ENCODE measurements at places on chromosomes 16 and 17.

- no peak for DNase-seq
These were observed 84.3 kb downstream of the BMERB1 start for GRCh38 chr16:15518381-15519351.

DNA sequence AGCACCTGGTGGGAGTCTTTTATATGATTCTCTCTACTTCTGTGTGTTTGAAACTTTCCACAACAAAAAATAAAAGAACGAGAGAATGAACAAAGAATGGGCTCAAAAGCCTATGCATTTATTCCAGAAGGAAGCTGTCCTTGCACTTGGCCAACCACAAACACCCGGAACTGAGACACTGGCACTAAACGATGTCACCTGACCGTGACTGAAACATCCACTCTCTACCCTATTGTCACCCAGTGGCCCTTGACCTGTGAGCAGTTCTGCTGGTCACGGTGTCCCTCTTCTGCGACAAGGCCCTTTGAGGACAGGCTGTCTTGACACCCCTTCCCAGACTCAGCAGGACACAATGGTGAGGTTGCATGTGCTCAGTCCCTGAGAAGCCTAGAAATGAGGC is 56.6 kb downstream of the TEKT5 start:
- DNase-seq = no peak

DNA sequence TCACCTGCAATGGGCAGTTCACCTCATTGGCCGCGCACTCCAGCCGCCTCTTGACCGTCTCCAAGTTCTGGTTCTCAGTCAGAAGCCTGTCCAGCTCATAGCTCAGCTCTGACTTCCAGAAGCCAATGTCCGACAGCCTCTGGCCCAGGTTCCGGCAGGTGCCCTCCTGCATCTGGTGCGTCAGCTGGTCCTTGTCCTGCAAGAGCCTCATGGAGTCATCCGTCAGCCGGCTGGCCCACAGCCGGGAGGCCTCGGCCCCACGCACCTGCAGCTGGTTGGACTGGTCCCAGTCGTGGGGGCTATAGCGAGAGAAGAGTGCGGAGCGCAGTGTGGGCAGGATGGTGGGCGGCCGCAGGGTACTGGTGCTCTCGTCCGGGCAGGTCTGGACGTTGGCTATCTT is 424 bp downstream of the TEKT5 start:
- DNase-seq = no peak

DNA sequence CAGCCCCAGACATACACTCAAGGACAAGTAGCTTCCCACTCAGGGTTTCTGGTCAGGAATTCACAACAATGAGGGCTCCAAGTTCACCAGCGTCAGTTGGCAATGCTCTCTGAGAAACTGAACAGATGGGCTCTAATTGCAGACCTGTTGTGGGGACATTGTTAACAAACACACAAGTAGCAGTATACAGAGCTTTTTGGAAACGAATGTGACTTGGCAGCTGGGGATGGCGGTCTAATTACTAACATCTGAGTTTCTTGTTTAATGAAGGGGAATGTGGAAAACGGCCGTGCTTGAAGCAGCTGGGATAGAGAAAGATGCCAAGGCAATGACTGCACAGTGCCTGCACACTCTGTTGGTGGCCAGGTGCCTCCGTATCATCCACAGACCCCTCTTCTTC is 316.1 kb upstream of the IRX3 start:
- DNase-seq = no peak

DNA sequence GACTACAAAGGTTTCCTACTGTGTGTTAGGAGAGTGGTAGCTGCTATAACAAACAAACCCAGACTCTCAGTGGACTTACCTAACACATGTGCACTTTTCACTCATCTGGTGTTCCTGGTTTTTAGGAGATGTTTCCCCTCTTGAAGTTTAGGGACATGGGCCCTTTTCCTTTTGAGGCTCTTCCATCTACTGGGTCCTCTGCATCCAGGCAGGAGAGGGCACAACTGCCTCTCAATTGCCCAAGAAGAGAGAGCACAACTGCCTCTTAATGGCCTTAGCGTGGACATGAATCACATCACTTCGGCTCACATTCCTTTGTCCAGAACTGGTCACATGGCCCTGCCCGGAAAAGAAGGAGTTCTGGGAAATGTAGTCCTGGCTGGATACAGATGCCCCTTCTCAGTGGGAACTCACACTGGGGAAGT is 9.8 kb upstream of the TNRC6C start:
- no peak for DNase-seq

GRCh38 chr16:66427036-66427860 is at the start of gene BEAN1:
Gene BEAN1, plus strand, starts transcription at chr16:66427295. Its CDS starts 10,382 bp downstream, at chr16:66437677.
- no peak for DNase-seq

- peak; percentile 20 for DNase-seq
These were observed 57.3 kb downstream of the RAP1GAP2 start for GRCh38 chr17:2853283-2854142.

GRCh38 chr17:52159246-52160135 is 977 bp upstream of the CA10 start:
- no peak for DNase-seq

- DNase-seq = no peak
These were observed 67.5 kb downstream of the AMFR start for GRCh38 chr16:56357765-56358322.

GRCh38 chr16:4646773-4647643 is 22.4 kb downstream of the MGRN1 start:
- DNase-seq = no peak

- DNase-seq = peak; percentile 42
These were observed 41.1 kb upstream of the KLHDC4 start for GRCh38 chr16:87806641-87807546.

DNA sequence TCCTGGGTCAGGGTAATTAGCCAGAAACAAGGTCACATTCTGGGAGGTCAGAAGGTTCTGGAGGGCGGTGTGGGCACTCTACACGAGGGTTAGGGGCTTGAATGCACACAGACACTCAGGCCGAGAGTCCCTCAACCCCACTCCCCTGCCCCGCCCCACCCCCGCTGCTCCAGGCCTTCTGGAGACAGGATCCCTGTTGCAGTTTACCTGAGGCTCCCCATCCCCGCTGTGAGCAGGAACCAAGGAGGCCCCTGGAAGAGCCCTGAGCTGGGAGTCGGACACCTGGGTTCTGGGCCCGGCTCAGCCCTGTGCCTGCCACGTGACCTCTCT is 4.4 kb upstream of the ACTG1 start:
- no peak for DNase-seq

DNA sequence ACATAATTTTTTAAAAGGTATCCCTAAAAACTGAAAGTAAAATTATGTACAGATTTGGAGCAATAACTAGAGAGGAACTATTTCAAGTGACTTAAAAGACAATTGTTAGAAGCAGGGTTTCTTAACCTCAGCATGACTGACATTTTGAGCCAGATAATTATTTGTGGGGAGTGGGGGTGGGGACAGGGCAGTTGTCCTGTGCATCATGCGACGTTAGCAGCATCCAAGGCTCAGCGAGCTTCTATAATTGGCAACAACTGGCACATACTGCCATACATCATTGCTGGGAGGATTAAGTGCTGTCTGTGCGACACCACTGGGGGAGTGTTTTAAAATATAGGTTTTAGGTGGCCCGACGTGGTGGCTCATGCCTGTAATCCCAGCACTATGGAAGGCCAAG is 27.1 kb downstream of the GABARAPL2 start:
- no peak for DNase-seq

- DNase-seq = no peak
These were observed 67.3 kb downstream of the OR1D5 start for GRCh38 chr17:2995886-2996809.

DNA sequence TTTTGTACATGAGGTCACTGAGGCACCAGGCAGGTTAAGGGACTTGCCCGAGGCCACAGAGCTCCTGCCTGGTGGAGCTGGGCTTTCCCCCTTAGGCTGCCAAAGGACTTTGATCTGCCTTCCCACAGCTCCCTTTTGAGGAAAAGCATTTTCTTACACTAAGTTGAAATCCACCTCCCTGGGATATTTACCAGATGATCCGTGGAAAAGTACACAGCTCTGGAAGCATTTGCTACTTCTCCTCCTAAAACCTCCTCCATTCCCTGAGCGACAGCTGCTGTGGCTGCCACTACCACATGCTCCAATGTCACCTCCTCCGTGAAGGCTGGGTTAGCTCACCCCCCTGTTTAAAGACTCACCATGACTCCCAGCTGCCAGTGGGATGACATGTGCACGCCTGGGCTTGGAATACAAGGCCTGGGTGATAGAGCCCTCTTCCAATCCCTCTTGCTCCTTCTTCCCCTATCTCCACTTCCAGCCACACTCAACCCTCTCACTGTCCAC is 1.2 kb upstream of the MPRIP start:
- no peak for DNase-seq

- DNase-seq = no peak
These were observed 31.2 kb downstream of the PIMREG start for GRCh38 chr17:6475411-6475810.

DNA sequence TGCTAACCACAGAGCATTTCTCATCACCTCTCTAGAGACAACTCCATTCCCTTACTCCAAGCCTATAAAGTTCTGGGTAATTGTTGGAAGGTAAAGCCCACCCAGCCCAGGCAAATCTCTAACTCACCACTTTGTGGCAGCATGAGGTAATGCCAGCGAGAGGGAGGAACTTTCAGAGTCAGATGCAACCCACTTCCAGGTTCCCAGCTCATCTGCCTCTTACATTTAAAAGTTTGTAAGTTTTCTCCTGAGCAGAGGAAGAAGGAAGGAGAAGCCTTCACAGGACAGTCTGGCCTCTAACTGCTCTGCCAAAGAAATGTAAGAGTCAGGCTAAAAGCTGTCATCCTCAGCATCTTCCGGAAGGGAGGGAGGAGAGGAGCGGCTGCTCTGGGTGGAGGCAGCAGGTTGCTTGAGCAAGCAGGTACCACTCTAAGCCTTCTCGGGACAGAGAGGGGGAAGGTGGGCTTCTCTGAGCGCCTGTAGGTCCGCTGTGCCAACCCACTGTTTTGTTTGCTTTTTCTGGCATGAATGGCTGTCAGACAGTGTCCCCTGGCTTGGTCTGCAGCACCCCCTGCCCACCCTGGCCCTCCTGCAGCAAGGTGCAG is 1.0 kb downstream of the ZNF319 start:
- DNase-seq = no peak

- DNase-seq = peak; percentile 49
These were observed 503 bp downstream of the C16orf54 start for GRCh38 chr16:29745121-29745852.

DNA sequence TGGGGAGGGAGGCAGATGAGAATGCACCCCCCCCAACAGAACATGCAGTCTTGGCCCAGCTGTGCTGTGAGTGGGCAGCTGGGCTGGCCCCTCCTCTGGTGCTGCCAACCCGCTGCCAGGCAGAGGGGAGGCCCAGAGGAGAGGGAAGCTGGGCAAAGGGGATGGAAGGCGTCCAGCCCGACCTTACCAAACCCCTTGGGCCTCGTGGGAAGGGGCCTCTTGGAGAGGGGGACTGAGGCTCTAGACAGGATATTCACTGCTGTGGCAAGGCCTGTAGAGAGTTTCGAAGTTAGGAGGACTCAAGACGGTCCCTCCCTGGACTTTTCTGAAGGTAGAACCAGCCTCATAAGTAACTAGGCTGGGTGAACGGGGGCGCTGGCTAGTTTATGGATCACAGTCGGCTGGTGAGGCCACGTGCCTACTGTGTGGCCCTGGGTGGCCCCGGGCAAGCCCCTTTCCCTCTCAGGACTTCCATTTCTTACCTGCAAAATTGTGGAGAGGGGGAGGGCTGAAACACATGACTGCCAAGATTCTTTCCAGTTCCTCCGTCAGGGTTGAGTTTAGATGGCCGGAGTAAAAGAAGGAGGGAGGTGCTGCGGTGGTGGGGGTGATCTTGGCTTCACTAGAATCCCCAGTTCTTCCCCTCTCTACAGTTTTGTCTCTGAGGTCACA is 857 bp upstream of the STAT5A start:
- peak; percentile 50 for DNase-seq

DNA sequence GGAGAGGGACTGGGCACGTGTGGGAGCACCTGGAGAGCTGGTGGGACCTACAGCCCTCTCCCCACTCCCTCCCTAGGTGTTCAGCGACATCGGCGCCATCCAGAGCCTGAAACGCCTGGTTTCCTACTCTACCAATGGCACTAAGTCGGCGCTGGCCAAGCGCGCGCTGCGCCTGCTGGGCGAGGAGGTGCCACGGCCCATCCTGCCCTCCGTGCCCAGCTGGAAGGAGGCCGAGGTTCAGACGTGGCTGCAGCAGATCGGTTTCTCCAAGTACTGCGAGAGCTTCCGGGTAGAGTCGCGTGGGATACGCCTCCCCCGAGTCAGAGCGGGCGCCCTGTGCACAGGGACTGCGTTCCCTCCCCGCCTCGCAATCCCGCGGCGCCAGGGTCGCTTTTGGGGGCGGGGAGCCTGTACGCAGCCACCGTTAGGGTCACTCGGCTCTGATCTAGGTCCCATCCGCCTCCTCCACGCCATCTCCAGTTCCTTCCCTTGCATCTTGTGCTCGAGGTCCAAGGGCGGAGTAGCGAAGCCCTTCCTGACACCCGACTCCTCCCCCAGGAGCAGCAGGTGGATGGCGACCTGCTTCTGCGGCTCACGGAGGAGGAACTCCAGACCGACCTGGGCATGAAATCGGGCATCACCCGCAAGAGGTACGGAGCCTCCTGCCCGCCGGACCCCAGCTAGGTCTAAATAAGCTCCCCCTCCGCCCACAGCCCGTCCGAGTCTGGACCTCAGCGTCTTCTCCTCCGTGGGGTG is 13.0 kb downstream of the SARM1 start:
- DNase-seq = peak; percentile 59

DNA sequence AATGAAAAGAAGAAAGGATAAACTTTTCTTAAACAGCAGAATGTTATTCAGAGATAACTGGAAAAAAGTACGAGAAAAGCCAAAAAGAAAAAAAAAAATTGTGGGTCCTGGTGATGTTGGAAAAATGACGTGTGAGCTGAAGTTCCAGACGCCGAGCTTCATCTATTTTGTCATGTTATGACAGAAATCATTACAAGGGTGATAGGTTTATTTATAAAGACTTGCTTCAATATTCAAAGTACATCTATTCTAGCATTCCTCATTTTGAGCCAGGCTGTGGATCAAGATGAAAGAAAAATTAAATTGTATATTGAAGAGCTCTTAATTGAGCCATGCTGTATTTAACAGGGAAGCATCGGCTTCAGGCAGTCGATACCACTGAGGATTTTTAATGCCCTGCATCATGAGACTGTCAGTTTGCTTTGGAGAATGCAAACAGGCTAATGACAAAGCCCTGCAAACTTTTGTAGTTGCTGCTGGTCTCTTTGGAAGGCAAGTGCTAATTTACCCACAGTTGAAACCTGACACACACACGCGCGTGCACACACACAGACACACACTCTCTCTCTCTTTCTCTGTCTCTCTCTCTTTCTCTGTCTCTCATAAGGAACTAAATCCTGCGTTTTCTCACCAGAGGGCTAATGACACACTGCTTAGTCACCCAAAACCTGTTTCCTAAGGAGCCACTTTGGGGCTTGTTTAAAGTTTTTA is 110.7 kb downstream of the WWOX start:
- no peak for DNase-seq

DNA sequence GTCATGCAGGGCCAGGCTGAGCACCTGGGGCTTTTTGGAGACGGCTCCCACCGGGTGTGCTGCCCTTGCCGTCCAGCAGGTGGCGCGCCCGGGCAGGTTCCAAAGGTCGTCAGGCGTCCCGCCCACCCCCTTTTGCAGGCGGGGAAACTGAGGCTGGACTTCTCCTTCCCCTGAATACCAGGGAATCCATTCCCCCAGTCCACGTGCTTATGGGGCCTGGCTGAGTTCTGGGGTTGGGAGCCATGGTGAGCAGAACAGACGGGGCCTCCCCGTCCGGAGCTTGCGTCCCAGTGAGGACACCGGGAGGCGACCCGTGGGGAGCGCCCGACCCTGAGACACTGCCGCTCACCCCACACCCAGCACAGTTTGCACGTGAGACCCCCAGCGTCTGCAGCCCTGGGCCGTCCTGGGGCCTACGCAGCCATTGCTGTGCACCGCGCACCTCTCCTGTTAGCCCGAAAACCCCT is 51.8 kb upstream of the JPH3 start:
- peak; percentile 25 for DNase-seq

GRCh38 chr17:27776882-27777624 is 23.3 kb downstream of the NOS2 start:
- no peak for DNase-seq
